ENCODE measurements at places on chromosomes 7 and 10.

DNA sequence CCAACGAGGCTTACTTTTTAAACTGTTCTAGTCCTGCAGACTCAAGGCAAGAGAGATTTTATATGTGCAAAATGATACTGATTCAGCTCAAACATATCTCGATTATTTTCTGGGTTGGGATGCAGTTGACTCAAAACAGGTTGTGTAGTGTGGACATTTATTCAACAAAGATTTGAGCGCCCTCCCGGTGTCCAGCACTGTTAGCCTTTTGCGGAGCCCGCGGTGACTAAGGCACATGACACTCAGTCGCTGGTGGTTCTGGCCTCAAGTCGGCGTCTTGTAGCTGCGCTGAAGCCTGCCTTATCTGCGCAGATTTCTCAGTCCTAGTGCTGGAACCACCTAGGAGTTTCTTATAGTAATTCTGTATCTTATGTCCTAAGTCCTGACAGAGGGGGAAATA is 938 bp upstream of the CADPS2 start:
- DNase-seq, result no peak

DNA sequence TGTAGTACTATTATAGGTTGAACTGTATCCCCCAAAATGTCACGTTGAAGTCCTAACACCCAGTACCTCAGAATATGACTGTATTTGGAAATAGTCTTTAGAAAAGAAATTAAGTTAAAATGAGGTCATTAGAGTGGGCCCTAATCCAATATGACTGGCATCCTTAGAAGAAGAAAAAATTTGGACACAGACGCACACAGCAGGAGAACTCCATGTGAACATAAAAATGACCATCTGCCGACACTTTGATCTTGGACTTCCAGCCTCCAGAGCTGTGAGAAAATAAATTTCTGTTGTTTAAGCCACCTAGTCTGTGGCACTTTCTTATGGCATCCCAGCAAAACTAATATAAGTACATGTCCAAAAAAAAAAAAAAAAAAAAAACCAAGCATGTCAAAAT is 225.8 kb downstream of the PARD3 start:
- no peak for DNase-seq

DNA sequence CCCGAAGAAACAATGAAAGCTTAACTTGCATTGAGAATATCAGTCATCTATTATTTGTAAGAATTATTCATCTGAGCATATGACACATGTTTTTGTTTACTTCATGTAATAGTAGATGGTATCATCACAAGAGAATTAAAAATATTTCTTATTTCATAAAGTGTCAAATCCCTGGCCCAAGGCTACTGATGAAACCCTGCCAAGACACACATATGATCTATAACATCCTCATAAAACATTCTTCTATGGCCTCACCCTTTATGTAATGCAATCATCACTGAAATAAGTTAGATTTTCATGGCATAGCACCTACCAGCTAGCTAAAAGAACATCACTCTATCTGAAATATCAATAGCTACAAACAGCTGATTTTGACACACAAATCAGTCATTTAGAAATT is 385.6 kb upstream of the PHF14 start:
- no peak for DNase-seq

DNA sequence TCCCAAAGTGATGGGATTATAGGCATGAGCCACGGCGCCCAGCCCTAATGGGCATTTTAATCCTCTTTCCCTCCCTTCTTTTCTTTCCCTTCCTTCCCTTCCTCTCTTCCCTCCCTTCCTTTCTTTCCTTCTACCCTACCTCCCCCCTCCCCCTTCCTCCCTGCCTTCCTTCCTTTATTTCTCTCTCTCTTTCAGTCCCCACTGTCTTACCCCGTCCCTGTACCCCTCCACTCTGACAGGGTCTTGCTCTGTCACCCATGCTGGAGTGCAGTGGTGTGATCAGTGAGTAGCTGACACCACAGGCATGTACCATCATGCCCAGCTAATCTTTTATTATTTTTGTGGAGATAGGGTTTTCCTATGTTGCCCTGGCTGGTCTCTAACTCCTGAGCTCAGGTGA is 24.2 kb downstream of the LCOR start:
- no peak for DNase-seq

DNA sequence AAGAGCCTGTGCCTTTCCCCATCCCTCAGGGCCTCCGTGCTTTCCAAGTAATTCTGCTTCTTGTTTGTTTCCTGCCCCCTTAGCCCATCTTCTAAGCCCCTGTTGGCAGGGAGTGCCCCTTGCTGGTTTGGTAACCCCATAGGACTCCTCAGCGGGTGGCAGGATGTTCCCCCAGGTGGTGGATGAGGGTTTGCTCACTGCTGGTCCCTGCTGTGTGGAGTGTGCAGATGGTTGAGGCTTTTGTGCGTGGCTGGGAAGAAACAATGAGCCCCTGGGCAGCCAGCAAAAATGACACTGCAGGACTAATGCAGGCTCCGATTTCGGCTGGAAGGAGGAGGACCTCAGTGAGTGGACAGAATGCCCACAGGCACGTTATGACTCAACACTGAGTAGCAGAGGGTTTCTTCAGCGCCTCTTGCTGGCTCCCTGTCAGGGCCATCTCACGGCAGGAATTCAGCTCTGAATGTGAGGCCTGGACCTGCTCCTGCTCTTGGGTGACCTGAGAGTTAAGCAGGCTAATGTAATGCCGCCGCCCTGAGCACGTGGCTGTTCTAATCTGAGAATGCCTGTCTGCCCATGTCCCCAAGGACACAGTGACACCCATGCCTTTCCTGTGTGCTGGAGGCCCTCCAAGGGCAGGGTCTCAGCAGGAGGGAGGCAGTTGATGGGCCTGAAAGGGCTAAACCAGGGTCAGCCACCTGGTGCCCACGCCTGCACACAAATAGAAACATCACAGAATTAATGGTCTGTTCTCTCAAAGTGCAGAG is 16.6 kb downstream of the BAG3 start:
- peak; percentile 81 for DNase-seq

- no peak for DNase-seq
Measured at GRCh38 chr7:118580743-118581382, 356.4 kb downstream of the ANKRD7 start.

DNA sequence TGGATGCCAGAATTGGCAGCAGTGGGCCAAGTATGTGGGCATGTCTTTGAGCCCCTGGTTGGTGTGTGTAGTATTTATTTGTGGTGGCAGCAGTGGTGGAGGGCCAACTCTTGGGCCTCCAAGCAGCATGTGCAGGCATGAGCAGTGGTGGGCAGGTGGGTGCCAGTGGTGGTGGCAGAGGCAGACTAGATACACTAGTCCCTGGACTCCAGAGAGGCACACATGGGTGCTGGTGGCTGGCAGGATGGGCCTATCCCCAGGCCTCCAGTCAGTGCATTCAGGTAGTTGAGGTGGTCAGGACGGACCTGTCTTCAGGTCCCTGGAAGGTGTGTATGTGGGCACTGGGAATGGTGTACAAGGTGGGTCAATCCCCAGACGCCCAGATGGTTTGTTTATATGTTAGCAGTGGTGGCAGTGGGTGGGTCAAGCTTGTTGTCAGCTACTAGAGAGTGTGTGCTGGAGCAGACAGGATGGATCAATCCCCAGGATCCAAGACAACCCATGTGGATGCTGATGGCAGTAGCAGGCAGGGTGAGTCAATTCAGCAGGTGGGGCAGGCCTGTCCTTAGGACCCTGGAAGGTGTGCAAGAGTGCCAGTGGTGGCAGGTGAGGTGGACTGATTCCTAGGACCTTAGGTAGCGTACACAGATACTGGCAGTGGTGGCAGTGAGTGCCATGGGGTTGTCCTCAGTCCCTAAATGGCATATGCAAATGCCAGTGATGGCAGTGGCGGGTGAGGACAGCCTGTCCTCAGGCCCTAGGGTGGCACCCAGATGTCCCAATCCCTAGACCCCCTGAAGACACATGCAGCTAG is 294.3 kb downstream of the RPS24 start:
- no peak for DNase-seq

- no peak for DNase-seq
Measured at GRCh38 chr7:158648787-158649186, 55.8 kb downstream of the NCAPG2 start.

GRCh38 chr7:35701287-35701900 is 6.5 kb upstream of the HERPUD2 start:
- no peak for DNase-seq

DNA sequence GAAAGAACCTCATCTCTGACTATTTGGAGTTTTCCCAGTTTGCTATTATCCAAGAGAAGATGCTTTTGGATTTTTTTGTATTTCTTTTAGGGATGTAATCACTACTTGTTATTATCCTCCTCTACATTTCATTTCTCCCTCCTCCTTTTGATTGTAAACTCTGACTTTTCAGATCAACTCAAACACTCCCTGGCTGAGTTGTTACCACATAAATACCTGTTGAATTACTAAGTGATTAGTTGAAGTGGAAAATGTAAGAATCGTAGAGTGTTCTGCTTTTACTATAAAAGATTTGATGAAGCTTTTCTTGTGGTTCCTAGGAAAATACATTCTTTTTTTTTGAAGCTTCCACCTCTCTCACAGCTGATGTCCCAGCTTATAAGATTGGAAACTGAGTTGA is 164.1 kb upstream of the C1GALT1 start:
- no peak for DNase-seq

GRCh38 chr7:47368190-47368812 is 213.6 kb downstream of the TNS3 start:
- no peak for DNase-seq

GRCh38 chr7:85602196-85602595 is 415.3 kb upstream of the SEMA3D start:
- DNase-seq, result peak; percentile 26

GRCh38 chr10:47381427-47382379 is 2.4 kb downstream of the ZNF488 start:
- DNase-seq, result no peak

GRCh38 chr10:128629111-128630096 is 503.2 kb upstream of the MKI67 start:
- no peak for DNase-seq

DNA sequence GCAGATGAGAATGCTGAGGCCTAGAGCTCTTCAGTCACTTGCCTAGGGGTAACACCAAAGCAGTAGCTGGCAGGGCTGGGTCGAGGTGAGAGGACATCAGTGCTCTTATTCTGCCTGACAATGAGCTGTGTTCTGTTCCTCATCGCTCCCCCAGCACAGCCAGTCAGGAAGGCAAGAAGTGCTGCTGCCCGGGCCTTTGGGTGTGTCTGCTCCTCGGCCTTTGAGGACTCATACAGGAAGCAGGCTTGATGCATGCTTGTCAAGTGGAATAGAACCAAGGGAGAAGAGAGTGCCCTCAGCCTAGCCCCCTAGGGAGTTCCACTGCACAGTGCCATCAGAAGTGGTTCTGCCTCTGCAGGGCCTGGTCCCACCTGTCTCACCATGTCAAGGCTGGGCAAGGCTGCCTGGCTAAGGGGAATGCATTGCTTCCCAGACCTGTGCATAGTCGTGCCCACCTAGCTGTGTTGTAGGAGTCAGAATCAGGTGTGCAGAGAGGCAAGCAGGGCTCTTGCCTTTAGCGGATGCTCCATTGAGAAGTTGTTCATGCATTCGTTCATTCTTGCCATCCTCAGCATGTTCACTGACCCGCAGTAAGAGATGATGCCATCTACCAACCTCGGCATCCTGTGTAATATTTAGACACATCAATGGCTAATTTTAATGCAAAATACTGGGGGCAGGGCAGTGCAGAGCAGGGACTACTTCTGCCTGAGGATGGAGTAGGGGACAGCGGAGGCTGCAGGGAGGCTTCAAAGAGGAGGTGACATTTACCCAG is 156.6 kb downstream of the RPS24 start:
- no peak for DNase-seq

GRCh38 chr7:28355635-28356319 is 56.5 kb upstream of the CREB5 start:
- DNase-seq, result peak; percentile 67

DNA sequence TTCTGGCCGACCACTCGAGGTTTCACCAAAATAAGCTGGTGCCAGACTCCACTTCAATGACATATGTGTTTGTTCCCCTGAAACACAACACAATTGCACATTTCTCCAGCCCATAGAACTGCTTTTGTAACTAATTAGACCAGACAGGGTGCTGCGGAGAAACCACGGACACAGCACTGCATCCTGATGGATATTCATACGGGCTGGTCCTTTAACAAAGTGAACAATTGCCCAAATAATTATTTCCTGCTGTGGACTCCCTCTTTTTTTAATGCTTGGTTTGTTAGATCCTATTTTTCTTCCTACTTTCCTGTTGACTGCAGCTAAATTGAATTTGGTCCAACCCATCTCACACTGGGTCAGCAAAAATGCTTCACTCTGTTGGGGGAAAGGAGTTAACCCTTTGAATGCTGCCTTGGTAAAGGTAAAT is 198.6 kb upstream of the BMPER start:
- no peak for DNase-seq

DNA sequence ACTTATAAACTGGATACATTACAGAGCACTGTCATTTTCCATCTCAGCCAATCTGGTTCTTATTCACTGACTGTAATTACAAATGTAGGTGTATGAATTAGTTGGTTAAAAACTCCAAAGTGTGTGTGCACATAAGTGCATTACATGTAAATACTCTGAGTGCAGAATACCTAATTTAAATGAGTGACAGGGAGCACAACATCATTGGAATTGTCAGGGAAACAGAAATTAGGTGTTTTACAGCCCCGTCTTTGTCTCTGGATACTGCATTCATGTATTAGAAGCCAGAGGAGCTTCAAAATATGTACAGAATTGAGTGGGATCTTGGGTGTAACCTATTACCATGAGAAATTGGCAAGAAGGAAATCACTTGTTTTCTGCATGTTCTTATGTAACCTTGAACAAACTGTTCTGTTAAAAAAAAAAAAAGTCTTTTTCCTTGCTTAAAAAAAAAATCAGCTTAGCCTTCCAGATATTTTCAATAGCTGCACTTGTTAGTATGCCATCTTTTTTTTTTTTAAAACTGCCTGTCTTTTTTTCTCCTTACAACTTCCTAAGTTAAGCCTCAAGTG is 31.1 kb downstream of the CELF2 start:
- DNase-seq, result no peak

GRCh38 chr10:88979153-88979562 is 11.4 kb upstream of the FAS start:
- no peak for DNase-seq

Measured in HFF-Myc (cell line).